ENCODE measurements at places on chromosomes 13 and 19.

DNA sequence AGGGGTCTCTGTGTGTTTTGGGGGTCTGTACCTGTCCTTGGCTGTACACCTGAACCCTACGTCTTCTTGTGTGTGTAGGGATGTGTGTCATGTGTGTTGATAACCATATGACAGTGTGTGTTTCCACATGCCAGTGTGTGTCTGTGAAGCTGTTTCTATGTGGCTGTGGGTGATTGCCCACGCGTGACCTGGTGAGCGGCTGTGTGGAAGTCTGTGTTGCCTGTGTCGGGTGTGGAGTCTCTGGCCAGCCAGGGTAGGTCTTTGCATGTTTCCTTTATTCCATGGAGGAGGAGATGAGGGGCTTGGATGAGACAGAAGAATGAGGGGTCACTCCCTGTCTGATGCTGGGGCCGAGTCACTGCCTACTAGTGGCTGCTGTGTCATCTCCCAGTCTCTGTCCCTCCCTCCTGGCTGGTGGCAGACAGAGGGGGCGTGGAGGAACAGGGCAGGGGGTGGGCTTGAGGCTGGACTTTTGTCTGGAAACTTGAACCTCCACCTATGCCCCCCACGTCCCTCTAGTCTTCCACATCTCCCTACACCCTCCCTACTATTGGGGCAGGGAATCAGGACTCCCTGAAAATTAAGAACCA lies 2.8 kb upstream of the FOSB start:
- DNase-seq: no peak

DNA sequence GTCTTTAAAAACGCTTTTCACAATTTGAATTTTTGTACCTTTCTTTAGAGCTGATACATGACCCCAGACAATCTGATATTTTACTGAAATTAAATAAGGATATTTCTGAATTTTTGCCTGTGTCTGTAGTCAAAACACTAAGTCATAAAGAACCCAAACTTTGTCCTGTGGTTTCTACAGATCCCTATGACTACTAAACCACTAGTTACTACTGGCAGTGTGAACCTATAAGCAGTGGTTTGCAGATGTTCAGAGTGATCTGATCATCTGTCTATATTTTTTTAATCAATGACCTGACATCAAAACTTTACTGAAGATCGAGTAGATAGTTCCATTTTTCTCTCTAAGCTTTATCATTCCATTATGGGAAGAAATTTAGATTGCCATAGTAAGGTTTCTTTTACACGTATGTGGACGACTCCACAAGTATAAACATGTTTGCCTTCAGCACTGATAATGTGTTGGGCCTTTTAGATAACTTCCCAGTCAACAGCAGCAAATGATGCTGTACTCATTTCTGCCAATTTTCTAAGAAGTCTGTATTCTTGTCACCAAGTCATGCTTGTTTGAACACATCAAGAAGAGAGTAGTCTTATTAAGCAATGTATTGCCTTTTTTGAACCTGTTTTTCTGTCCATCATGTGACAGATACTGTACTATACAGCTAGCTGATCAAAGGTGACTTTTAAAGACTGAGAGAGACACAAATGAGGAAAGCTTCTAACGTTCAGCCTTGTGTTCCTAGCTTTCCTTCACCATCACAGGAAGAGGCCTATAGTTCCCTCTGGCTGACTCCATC lies 21.8 kb downstream of the POLR1D start:
- DNase-seq: no peak

- no peak for DNase-seq
Measured at GRCh38 chr13:60355056-60355455, 42.0 kb upstream of the TDRD3 start.

- no peak for DNase-seq
Measured at GRCh38 chr13:54387625-54388024, 1359.0 kb downstream of the OLFM4 start.

DNA sequence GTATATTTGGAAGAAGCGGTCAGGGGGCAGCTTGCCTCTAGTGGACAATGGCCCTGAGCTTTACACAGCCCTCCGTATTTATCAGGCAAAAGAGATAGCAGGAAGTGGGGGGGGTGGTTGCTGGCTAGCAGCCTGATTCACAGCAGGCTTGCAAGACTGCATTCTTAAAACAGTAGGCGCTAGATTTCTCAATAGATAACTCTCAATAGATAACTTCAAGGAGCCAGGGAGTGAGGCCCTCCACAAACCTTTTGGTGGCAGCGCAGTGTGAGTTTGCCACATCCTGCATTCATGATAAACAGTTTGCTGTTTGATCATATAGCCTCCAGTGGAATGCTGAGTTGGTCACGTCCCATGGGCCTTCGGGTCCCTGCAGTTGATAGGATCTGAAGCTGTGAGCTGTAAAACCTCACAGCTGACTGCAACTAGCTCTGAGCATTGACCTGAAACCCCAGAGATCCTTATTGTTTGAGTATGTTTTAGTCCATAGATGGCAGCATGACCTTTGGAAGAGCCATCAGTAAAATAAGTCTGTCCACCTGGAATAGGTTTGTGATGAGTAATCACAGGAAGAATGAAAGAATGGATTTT lies 12.2 kb downstream of the FPR3 start:
- DNase-seq: no peak

DNA sequence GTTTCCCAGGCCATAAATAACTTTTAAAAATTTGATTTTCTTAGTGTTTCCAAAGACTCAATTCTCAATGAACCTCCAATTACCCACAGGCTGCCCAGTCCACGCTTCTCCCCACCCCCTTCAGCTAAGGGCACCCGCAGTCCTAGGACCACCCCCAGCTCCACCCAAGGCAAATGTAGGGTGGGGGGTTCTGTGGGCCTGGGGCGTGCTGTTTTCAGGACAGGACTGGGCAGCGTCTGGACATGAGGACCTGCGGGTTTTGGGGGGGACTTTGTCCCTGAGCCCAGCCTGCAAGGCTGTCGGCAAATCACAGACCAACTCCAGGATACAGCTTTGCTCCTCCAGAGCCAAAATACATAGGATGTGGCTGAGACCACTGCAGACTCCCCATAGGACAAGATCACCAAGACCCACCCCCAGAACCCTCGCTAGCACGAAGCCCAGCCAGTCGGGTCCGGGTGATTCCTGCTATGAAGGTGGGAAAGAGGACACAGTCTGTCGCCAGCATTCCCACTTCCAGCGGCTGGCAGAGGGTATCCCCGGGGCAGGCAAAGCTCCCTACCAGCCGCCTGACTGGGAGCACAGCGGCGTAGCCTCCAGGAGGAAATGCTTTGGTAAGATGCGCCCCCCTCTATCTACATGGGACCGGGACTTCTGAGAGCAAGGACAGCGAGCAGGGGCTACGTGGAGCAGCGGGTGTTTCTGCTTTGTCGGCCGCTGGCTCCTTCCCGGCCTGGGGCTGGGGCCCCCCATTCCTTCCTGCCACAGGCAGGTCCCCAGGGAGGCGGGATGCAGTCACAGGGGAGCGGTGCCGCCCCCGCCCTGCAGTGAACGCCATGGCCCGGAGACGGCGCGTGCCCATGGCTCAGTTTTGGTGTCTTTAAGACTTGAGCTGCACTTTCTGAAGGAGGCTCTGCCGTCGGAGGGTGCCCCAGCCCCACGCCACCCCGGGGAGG lies 1.6 kb upstream of the TIMM13 start:
- DNase-seq: no peak

DNA sequence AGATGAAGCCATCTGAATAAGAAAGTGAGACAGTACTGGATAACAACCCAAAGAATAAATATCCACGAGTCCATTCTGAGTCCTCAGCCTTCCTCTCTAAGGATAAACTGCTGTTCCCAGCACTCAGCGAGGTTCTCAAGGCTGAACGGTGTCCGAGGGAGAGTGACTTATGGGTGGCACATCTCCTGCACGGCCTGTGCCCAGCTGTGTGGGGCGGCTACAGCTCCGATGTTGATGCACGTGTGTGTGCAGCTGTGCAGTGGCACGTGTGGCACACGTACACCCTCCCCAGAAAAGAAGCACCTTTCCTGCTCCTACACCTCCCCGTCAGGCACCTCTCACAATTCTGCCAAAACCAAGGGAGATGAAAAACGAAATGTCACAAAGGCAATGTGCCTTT lies 45.0 kb downstream of the RAB20 start:
- DNase-seq: no peak

DNA sequence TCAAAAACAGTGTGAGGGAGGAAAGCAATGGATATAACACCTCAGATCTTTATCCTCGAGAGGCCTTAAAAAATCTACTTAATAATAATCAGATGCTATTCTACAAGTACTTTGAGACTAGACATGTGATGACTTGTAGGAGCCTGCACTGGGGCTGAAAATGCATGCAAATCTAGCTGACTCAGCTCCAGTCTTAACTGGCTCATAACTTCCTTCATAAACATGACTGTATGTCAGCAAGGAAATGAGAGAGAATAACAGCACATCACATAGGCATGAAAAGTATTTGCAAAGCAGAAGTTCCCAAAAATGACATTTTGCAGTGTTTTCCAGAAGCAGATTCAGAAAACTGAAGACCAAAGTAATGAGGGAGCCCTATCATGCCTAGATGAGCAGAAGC lies 38.1 kb downstream of the PSG5 start:
- DNase-seq: no peak

DNA sequence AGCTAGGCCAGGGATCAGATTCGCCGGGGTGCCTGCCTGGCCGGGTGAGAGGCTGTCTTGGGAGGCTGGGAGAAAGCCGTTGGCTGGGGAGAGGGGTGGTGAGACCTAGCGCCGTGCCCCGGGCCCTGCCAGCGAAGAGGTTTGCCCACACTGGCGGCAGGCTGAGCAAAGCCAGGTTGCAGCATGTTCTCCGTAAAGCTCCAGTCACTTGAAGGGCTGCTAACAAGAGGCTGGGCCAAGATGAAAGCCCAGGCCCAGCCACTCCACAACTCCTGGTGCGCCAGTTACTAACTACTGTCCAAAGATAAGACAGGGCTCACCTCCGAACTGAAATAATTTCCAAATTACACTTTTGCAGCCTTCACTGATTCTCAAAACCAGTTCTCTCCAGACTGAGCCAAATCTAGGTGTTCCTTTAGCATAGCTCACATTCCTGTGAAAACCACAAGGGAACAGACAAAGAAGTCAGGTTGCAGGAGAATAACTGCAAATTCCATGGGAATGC lies 16.3 kb downstream of the ELAVL1 start:
- DNase-seq: no peak

DNA sequence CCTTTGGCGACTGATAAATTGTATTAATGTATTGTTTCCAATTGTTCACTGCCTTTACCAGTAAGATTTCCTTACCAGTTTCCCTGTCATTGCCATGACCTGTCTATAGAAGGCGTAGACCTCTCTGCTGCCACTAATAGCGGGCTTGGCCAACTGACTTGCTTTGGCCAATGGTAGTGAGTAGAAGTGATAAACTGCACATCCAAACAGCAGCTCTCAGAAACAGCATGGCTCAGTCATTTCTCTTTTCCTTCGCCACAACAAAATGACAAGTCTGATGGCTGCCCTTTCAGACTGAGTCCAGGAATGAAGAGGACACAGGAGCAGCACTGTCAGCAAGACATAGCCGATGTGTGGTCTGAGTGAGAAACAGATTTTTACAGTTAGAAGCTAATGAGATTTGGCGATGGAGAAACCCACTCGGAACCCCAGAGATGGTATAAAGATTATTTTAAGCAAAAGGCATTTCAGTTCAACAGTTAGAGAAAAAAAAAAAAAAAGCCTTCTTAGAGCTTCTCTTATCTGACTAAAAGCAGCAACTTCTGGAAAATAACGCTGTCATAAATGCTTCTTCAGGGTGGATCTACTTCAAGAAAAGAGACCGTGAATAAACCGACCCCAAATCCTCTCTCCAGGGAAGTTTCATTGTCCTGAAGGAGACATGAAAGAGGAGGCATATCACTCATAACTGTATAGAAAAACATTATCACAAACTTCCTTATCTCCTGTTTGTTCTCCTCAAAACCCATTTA lies 42.0 kb upstream of the TM9SF2 start:
- DNase-seq: no peak

DNA sequence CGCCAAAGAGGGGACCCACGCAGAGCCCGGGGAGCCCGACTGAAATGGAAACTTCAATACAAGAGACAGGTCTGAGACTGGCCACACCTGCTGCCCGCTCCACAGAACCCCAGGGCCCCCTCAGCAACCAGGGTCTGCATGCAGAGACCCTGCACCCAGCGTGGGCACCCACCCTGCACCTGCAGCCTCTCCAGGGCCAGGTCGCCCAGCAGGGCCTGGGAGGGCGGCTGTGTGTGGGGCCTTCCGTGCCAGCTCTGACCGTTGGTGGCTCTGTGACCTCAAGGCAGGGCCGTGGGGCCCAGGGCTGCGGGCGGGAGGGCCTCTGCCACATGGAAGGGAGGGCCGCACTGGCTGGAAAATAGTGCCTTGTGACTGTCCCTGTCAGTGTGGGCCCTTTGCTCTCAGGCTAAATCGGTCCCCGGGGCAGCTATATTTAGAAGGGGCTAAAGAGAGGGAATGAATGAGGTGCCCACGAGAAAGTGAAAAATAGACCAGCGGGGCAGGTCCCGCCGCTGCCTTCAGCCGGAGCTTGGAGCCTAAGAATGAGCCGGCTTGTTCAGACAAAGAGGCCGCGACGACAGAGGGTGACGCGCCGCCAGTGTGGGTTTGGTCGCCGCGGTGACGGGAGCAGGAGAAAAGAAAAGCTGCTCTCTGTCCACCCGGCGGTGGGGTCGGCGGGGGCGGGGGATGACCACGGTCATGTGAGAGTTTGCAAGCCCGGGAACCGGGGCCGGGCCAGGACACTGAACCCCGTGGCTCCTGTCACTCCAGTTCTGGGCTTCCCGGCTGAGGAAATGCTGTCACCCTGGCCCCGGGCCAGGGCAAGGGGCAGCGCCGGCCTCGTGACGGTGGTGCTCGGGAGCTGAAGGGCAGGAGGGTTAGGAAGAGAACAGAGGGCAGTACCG lies 70.5 kb downstream of the GADD45B start:
- DNase-seq: peak; percentile 67

DNA sequence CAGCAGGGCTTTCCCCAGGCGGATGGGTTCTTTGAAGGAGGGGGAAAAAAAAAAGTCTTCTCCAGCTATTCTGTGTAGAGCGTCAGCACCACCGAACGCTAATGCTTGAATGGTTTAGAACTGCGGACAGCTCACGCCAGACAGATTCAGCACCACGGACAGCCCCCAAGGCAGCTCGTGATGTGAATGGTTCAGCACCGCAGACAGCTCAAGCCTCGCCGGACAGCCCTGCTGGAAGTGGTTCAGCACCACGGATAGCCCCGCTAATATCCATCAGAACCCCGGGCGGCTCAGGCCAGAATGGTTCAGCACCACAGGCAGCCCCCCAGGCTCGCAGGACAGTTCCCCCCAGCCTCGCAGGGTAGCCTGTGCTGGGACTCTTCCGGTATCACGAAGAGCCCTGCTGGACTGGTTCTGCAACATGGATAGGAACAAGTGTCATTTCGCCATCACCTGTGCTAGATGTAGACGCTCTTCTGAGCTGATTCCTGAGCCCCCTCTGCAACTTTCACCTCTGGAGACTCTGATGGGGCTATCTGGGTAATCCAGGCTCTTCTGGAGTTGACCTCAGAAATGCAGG lies 4.9 kb upstream of the SMIM17 start:
- DNase-seq: peak; percentile 90

DNA sequence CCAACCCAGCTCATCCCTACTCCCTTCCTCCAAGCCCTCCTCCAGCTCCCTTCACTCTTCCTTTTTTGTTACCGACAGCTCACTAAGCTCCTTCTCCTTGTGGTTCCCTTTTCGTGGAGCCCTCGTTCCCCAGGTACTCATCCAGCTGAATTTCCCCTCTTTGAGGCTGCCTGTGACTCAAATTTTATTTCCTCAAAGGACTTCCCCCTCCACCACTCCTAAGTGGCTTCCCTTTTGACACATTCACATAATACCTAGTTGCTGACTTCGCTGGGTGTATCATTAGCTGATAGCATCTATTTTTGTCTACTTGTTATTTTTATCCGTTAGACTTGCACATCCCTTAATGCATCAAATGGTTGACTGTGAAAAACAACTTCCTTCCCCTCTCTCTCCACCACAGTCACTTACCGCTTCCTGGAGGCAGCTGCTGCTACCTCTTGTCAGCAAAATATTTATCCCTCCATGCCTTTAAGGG lies 14.5 kb downstream of the FFAR2 start:
- no peak for DNase-seq

Measured in neuronal stem cell (in vitro differentiated cells).